ENCODE measurements at places on chromosomes 4 and X.

GRCh38 chrX:140149761-140150160 is 184.4 kb upstream of the CXorf66 start:
- DNase-seq, result no peak

DNA sequence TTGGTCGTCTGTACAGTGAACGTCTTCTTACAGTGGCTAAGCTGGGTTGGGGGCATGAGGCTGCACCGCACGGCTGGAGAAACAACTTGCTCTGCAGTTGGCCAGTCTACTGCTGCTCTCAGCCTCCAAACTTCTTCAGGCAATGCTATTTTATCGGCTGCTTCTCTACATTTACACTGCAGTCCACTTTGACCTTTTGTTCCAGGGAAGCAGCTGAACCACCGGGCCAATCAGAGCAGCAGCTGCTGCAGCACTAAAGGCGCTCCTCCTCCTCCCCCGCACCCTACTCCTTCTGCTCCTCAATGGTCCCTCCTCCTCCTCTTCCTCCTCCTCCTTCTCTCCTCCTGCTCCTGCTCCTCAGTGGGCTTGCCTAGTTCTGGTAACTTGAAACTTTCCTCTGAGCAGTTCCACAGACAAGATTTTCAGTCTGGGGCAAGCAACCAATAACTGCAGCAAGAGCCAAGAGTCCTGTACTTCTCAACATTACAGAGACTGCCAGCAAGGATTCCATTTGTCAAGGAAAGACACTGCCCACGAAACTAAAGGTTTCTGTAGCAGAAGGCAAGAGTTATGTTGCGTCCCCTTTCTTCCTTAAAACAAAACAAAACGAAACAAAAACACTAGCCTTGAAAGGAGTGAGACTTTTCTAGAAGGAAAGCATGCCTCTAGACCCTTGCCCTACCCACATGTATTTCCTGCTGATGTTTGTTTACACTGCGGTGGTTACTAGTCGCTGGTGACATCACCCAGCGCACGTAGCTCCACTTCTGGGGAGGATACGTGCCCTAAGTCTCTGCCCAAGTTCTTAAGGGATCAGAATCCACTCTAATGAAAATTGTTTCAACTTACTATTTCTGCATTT is 125.7 kb upstream of the NAP1L5 start:
- DNase-seq, result no peak

- DNase-seq, result no peak
Observed at GRCh38 chr4:25347971-25348370, 29.1 kb upstream of the ANAPC4 start.

- no peak for DNase-seq
Observed at GRCh38 chrX:53440101-53440500, 5.9 kb upstream of the HSD17B10 start.

GRCh38 chrX:21661316-21661715 is 3.2 kb upstream of the KLHL34 start:
- DNase-seq, result no peak

DNA sequence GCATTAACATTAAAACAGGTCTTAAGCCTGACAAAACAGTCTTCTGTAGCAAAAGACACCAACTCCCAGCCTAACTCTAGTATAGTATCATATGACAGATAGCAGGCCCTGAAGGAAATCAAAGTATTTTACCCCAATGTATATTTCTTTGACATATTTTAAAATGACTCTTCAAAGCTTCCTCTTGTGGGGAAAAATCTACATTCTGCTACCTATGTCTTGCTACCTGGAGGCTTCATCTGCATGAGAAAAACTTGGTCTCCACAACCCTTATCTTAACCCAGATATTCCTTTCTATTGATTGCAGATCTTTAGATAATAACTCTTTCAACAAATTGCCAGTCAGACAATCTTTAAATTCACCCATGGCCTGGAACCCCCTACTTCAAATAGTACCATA is 1620.4 kb downstream of the PCDH7 start:
- DNase-seq, result no peak

Data from iPS DF 19.7 (cell line).